SW480 (cell line): ENCODE measurements at places on chromosomes 11 and 22.

DNA sequence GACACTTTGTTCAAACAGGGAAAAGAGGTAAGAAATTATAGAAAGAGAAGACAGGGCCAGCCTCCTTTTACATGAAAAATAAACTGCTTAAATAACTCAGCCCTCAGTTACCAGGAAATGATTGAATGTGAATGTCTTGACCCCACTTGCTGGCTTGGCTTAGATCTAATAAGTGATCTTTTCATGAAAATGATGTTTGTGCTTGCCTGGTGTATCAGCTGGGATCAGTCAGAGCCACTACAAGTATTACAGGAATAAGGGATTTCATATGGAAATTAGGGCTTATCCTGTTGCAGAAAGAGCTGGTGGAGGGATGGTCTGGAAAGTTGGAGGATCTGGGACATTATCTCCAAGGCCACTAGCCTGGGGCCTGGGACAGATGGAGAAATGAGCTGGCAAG is 51.8 kb downstream of the COMMD9 start:
- no peak for DNase-seq

DNA sequence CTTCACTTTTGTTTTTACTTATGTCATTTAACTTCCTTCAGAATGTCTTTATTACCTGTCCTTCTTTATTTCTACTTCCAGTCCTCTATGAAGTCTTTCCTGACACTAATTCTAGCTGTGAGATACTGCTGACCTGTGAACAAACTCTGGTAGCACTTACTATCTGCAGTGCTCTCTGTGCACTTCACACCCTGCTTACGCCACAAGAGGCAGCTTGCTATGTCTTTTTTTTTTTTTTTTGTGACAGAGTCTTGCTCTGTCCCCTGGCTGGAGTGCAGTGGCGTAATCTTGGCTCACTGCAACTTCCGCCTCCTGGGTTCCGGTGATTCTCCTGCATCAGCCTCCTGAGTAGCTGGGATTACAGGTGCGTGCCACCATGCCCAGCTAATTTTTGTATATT is 10.7 kb downstream of the STIM1 start:
- DNase-seq: no peak

- no peak for DNase-seq
Measured at GRCh38 chr11:103735497-103736032, 300.9 kb upstream of the DDI1 start.

DNA sequence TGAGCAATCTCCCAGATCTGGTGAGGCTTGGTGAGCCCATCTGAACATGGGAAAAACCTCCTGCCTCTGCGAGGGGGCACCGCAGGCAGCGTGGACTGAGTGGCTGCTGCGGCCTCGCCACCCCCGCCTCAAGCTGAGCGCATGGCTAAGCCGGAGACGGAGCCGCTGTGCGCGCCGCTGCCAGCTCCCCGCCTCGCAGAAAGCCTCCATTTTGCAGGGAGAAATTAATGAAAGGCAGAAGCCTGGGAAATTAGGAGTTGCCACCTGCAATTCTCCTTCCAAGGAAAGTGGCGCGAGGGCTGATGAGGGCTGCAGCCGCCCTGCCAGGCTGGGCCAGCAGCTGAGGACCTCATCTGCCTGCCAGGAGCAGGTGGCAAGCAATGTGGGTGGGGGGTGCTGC is 35.6 kb upstream of the TCF20 start:
- DNase-seq: no peak

DNA sequence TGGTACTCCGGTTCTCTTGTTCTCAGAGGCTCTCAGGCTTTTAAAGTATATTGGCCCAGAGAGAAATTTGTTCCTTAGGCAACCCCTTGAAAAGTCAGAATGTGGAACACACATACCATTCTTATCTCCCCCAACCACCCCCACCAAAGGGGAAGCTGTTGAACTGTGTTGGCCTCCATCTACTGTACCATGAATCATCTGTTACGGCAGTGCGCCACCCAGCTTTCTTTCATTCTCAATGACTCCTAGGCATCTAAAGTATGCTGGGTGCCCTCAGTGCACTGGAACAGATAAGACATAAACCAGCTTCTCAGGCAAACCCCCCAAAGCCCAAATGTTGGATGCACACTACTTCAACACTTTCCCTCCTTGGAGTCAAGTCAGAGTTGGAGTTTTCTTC is 696.2 kb upstream of the TENM4 start:
- DNase-seq: no peak

- DNase-seq: no peak
Measured at GRCh38 chr11:86446163-86446923, 71.7 kb downstream of the CCDC81 start.

GRCh38 chr22:49333206-49333605 is 494.5 kb downstream of the BRD1 start:
- no peak for DNase-seq

GRCh38 chr22:44968736-44969135 is 41.1 kb downstream of the PHF21B start:
- DNase-seq: no peak

GRCh38 chr11:115677190-115677589 is 173.0 kb upstream of the CADM1 start:
- no peak for DNase-seq

GRCh38 chr11:36345084-36345511 is 49.0 kb downstream of the PRR5L start:
- no peak for DNase-seq

- DNase-seq: no peak
Measured at GRCh38 chr11:74681686-74682651, 49.3 kb downstream of the CHRDL2 start.

GRCh38 chr11:12091956-12092558 is 18.3 kb upstream of the MICAL2 start:
- no peak for DNase-seq

GRCh38 chr22:31425331-31426050 is 26.1 kb downstream of the DRG1 start:
- no peak for DNase-seq

DNA sequence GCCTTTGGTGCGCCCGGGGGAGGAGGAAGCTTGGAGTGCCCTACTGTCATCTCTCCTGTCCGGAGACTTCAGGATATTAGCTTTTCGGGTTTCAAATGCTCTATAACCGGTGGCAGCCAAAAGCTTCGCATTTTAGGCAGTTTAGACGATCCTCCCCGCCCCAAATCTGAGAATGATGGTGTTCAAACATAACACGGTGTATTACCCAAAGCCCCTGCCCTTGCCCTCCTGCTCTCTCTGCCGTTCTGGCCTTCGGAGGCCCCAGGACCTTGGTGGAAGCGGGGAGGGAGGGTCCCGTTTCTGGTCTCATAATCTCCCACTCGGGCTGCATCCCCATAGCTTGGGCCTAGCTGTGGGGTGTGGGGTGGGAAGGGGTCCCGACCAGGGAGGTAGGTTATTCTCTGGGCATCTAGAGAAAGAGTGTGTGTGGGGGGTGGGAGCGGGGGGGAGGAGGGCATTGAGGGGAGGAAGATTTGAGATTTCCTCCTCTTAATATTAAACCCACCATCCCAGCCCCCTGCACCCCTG is 2.3 kb downstream of the PKNOX2 start:
- DNase-seq: no peak

DNA sequence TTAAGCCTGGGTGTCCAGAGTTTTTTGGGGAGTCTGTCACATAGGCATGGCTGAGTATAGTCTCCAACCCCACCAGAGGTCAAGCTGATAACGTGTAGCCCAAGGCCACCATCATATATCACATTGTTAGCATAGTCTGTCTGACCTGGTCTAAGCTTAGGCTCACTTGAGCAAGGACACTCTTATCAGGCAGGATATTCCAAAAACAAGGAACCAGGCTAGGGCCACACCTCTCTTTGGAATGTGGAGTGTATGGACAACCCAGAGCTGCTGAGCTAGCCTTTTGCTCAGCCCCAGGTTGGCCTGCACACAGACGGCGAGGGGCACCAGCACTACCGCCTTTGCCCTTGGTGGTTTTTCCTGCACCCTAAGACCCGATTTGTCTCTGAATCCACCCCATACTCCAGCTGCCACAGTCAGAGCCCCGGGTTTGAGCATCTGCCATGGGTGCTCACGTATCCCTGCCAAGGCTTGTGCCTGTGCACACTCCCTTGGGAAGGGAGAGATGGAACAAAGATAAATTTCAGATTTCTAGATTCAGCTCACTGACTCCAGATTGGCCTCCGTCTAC is 7.2 kb downstream of the SNAP29 start:
- no peak for DNase-seq

DNA sequence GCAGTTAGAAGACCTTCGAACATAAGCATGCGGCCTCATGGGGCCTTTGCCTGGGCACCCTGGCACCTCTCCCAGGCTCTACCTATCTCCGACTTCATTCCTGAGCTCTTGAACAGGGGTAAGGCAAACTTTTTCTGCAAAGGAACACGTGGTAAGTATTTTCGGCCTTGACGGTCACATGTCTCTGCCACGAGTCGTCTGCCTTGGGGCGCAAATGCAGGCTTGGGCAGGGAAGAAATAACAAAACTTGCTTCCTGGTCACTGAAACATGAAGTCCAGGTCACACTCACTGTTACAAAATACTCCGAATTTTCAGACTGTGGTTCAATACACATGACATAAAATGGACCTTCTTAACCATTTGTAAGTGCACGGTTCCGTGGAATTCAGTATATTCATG is 3.4 kb upstream of the ASCL2 start:
- no peak for DNase-seq

- DNase-seq: no peak
Measured at GRCh38 chr11:12430954-12431595, 53.7 kb downstream of the PARVA start.

DNA sequence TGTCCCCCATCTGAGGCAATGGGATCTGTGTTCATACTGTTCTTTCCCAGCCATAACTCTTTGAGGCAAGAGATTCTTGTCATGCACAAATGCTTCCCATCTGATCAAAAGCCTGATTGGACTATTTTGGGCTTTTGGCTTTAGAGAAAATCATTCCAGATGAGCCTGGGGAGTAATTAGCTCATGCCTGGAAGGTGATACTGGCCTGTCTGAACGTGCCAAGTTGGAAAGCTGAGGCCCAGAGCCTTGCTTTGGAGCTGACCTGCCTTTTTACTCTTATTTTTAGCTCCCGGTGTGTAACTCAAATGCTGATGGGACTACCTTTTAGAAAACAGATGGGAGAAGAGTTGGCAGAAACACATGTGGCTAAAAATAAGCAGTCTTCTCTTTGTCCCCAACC is 105.0 kb downstream of the DBX1 start:
- DNase-seq: no peak

DNA sequence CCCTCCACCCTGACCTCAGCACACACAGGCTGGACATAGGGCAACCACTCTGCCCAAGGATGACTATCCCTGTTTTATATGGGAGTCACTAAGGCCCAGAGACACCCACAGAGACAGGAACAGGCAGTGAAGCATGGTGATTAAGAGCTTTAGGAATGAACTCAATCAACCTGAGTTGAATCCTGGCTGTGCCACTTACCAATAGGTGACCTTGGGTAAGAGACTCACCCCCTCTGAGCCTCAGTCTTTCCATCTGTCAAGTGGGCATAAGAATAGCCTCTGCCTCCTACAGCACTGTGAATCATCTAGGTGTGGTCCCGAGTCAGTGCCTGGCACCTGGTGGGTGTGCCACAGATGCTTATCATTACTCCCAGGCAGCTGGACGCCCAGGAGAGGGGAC is 6.8 kb downstream of the CRYBB1 start:
- no peak for DNase-seq

GRCh38 chr11:14106303-14107049 is 144.0 kb downstream of the SPON1 start:
- DNase-seq: no peak

DNA sequence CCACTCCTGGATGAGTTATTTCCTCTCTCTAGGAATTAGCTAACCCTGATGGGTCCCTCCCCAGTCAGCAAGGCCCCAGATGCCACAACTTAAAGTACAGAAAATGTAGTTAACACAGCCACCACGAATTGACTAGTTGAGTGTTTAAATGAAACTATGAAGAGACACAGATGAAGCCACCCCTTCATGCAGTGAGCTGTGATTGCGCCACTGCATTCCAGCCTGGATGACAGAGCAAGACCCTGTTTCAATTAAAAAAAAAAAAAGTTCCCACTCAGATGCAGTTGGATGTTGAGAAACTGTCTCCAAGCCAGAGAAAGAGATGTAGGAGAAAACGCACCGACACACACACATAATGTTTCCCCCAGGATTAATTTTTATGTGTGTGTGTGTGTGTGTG is 53.3 kb downstream of the SCN3B start:
- no peak for DNase-seq

DNA sequence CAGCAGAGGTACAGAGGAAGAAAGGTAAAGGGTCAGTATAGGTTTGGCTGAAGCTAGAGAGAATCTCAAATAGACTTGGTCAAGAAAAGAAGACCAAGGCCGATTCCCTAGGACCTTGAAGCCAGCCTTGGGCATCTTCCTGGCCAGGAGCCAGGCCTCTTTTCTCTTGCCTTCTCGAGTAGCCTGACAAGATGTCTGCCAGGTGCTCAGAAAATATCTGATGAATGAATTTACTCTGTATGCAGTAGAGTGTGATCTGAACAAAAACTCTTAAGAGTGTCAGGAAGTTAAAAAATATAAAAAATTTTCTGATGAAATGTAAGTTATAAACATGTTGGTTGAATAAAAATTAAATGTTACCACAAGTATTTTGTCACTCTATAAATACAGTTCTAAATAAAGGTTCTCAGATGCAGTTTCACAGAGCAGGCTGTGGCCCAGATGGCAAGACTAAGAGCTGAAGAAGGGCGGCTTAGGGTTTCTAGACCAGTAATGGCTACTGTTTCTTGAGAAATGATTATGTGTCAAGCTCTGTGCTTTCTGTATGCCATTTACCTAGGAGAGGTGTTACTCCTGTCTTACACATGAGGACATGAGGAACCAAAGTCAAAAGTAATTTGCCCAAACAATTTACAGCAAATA is 98.1 kb downstream of the ATXN10 start:
- DNase-seq: no peak

DNA sequence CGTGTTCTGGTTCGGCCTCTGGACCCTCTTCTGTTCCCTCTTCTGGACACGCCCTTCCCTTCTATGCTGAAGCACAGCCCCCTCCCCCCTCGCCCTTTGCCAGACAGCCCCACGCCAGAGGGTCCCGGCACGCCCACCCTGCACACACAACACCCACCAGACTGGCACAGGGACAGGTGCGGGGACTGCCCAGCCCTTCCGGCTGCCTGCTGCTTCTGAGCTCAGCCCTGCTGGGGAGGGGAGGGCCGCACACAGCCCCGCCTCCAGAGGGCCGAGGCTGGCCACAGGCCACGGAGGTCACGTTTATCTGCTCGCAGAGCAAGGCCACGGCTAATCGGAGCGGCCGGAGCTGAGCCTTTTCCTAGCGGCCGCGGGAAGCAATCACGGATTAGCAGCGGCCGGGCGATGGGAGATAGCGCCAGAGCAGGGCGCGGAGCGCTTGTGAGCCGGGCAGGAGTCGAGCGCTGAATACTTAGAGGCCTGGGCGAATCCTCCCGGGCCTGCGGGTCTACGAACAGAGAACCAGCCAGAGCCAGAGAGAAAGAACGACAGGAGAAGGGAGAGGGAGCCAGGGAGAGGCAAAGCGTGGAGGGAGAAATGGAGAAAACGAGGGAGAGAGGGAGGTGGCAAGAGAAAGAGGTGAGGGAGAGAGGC is 21.5 kb downstream of the OTUB1 start:
- peak; percentile 73 for DNase-seq

- no peak for DNase-seq
Measured at GRCh38 chr22:43449205-43449830, 37.5 kb downstream of the MPPED1 start.
